ENCODE measurements at places on chromosomes 7 and 10.

DNA sequence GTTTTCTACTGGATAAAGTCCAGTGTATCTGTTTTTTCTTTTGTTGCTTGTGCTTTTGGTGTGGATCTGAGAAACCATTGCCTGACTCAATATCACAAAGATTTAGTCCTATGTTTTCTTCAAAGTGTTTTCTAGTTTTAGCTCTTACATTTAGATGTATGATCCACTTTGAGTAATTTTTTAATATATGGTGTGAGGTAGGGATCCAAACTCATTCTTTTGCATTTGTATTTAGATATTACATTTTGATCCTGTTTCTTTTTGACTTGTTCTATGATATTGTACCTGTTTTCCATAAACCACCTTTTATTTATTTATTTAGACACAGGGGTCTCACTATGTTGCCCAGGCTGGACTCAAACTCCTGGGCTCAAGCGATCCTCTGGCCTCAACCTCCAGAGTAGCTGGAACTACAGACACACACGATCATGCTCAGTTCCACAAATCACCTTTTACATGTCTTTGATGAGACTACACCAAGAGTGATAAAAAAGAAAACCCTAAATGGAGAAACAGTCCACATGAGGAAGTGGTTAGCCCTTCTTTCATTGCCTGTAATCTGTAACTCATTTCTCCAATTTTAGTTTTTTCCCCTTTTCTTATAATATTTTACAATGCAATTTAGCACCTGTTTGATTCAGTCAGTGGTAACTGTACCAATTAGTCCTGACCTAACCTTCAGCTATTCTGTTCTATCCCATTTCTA lies 86.0 kb downstream of the SLC37A3 start:
- DNase-seq = no peak

GRCh38 chr10:114073395-114074186 lies 29.9 kb downstream of the ADRB1 start:
- no peak for DNase-seq

- DNase-seq = no peak
Observed at GRCh38 chr10:133377818-133378250, 1.2 kb upstream of the PAOX start.

GRCh38 chr7:132148876-132149275 lies 427.4 kb downstream of the PLXNA4 start:
- no peak for DNase-seq

GRCh38 chr10:45653454-45653853 lies 19.1 kb downstream of the ZFAND4 start:
- no peak for DNase-seq

- no peak for DNase-seq
Observed at GRCh38 chr10:28984431-28984830, 304.4 kb upstream of the LYZL1 start.

DNA sequence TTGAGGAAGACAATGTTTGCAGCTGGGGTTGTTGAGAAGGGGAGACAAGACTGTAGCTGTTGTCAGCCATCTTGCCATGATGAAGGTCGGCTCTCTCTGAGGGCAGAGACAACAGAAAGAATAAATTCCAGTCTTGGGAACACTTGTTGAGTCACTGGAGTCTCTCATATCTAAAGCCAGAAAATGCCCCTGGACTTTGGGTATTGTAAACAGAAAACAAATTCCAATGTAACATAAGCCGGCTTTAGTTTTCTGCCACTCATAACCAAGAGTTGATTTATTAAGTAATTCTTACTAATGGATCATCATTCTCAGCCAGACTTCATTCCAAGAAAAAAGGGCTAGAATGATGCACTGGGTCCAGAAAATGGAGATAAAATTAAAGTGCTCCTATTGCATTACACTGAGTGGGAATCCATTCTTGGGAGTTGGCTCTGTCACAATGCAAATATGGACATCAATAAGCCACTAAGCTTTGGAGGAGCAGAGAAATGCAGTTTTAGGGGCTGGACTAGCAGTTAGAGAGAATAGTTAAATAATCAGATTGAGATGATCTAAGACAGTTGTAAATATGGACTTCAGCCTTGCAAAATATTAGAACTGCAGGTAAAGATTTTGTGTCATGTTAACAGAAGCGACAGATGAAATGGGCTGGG lies 78.9 kb downstream of the ADAM12 start:
- no peak for DNase-seq

- no peak for DNase-seq
Observed at GRCh38 chr10:104665174-104665573, 24.1 kb downstream of the SORCS3 start.

DNA sequence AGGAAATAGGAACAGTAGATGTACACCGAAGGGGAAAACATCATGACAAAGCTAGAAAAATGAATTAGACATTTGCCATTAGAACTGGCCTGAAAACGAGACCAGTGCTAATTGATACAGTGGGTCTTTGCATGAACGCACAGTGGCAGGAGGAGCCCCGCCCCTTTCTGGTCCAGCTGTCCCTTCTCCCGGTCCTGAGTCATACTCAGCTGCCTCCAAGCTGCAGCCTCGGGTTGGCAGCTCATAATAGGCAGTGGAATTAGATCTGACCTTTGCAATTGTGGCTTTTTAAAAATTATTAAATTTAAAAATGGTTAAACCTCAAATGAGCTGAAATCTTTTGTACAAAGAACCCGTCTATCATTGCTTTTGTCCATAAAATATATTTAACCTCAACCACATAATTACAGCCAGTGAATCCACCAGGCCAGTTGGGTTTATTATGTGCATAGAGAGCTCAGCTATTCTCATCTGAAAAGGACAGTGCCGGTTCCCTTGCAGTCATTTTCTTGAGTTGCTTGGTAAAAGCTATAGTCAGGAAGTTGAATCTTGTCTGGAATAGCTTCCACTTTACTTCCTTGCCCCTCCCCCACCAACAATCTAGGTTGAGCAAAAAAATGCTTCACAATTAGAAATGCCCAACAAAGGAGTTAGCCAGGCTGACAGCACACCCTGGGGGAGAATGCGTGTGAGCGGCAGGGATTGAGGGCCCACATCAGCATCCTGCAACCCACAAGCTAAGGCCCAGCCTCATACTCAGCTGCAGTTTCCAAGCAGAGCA lies 147.1 kb downstream of the BUB3 start:
- no peak for DNase-seq

DNA sequence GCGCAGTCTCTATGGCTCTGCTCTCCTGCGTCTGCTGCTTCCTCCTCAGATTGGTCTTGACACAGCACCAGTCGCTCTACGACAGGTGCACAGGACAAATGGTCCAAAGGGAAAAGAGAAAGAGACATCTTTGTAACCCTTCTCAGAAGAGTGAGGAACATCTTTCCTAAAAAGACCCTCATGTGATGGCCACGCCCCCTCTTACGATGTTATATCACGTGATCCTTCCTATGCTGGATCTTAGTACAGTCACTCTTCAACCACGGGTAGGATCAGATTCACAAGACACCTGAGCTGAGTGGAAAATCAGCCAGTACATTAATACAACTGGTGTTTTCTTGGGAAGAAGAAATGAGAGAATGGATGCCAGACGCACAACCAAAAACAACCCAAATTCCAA lies 262.2 kb upstream of the CELF2 start:
- DNase-seq = no peak

GRCh38 chr10:68171539-68172080 lies 60.3 kb downstream of the ATOH7 start:
- no peak for DNase-seq

- DNase-seq = no peak
Observed at GRCh38 chr7:140249036-140249806, 72.4 kb upstream of the KDM7A start.

GRCh38 chr7:48111596-48111995 lies 22.5 kb downstream of the UPP1 start:
- DNase-seq = no peak

- no peak for DNase-seq
Observed at GRCh38 chr10:87867453-87867852, 4.0 kb downstream of the PTEN start.

- no peak for DNase-seq
Observed at GRCh38 chr10:89789188-89789877, 87.9 kb downstream of the KIF20B start.

GRCh38 chr10:29141761-29142160 lies 147.1 kb upstream of the LYZL1 start:
- DNase-seq = no peak

DNA sequence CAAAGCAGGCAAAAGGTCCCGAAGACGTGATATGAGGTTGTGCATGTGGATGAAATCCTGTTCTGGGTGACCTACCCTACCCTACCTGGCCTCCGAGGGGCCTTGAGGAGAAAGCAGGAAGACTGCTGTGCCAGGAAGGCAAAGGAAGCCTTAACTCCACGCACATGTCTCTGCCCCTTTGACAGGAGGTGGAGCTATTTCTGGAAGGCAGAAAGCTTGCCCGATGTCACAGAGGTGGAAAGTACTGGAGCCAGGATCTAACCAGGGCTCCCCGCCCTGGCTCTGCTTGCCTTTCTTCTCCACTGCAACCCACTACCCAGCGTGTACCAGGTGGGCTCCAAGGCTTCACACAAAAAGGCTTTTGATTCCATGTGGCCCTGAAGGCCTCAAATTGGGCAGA lies 66.4 kb upstream of the DDC start:
- DNase-seq = no peak

DNA sequence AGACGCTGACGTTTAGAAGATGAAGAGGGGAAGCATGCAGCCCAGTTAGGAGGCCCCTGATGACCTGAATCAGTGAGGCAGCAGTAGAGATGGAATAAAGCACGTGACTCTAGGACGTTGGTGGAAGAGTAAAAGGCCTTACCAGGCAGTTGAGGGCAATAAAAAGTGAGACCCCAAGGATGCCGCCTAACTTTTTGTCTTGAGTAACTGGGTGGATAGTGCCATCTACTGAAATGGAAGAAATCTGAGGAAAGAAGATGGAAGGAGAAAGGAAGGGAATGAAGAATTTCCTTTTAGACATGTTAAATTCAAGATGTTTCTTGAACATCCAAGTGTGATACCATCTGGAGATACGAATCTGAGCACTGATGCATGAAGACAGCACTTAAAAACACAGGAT lies 220.0 kb upstream of the LRRN3 start:
- no peak for DNase-seq

- DNase-seq = no peak
Observed at GRCh38 chr7:91875851-91876250, 4.7 kb downstream of the MTERF1 start.

GRCh38 chr7:48063985-48064384 lies 25.1 kb upstream of the UPP1 start:
- DNase-seq = no peak

- DNase-seq = no peak
Observed at GRCh38 chr10:124100124-124100523, 6.7 kb upstream of the CHST15 start.

DNA sequence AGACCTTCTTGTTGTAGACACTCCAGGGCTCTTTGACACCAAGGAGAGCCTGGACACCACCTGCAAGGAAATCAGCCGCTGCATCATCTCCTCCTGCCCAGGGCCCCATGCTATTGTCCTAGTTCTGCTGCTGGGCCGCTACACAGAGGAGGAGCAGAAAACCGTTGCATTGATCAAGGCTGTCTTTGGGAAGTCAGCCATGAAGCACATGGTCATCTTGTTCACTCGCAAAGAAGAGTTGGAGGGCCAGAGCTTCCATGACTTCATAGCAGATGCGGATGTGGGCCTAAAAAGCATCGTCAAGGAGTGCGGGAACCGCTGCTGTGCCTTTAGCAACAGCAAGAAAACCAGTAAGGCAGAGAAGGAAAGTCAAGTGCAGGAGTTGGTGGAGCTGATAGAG lies 5.5 kb downstream of the GIMAP7 start:
- peak; percentile 34 for DNase-seq

DNA sequence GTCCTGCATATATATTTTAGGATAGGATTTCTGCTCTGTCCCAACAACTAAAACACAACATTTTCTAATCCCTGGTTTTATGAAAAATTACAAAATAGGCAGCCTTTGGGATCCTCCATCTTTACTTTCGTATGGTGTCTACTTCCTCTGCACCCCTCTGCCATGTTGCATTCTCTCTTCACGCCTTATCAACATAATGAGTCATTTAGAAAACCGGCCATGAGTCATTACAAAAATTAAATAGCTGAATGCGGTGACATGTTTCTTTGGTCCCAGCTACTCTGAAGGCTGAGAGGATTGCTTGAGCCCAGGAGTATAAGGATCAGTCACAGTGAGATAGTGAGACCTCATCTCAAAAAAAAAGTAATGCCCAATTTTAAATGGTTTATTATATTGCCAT lies 148.1 kb upstream of the CELF2 start:
- DNase-seq = no peak

- DNase-seq = no peak
Observed at GRCh38 chr7:157044147-157044687, 33.8 kb upstream of the MNX1 start.

GRCh38 chr10:36114913-36115312 lies 472.8 kb upstream of the FZD8 start:
- no peak for DNase-seq

GRCh38 chr10:13091801-13092200 lies 8.2 kb upstream of the OPTN start:
- DNase-seq = no peak

GRCh38 chr7:159237022-159237653 lies 92.5 kb upstream of the VIPR2 start:
- DNase-seq = no peak

- no peak for DNase-seq
Observed at GRCh38 chr7:22980422-22980821, 33.5 kb downstream of the HYCC1 start.

GRCh38 chr10:68075550-68076004 lies 494 bp upstream of the HERC4 start:
- DNase-seq = no peak

- no peak for DNase-seq
Observed at GRCh38 chr7:157117796-157118195, 20.9 kb upstream of the UBE3C start.

GRCh38 chr7:33981226-33981625 lies 75.9 kb downstream of the BMPER start:
- DNase-seq = no peak

- no peak for DNase-seq
Observed at GRCh38 chr7:41156268-41156667, 546.6 kb downstream of the INHBA start.
